ENCODE measurements at places on chromosomes 2 and 18.
A peak's percentile ranks its signal among the peaks of the same experiment; 100 is the strongest.

DNA sequence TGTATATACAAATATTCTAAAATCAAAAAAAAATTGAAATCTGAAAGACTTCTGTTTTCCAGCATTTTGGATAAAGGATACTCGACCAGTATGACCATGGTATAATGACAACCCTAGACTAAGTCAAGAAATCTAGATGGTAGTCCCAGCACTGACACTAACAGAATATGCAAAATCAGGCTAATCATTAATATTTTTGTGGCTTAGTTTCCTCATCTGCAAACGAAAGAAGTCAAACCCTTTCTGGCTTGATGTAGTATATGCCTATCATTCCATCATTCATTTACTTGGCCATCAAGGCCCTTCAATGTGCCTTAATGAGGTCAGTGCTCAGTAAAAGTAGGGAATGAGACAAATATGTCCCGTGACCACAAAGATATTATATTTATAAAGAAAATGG, 83.5 kb downstream of the NCKAP5 start:
- no peak for DNase-seq

DNA sequence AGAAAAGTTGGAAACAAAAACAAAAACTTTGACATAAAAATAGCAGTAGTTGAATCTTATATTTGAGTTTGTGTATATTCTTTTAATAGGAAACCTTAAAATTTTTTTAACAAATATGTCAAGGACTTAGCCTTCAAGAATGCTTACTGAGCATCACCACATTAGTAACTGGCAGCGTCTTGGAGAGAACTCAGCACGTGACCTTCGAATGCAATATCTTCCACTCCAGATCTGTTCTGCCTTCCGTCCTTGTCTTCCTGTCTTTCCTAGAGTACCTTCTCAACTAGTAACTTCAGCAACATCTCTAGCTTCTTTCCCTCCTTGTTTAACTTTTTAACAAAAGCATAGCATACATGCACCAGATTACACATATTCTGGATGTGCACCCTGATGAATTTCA, 972 bp downstream of the RSAD2 start:
- DNase-seq, result no peak

DNA sequence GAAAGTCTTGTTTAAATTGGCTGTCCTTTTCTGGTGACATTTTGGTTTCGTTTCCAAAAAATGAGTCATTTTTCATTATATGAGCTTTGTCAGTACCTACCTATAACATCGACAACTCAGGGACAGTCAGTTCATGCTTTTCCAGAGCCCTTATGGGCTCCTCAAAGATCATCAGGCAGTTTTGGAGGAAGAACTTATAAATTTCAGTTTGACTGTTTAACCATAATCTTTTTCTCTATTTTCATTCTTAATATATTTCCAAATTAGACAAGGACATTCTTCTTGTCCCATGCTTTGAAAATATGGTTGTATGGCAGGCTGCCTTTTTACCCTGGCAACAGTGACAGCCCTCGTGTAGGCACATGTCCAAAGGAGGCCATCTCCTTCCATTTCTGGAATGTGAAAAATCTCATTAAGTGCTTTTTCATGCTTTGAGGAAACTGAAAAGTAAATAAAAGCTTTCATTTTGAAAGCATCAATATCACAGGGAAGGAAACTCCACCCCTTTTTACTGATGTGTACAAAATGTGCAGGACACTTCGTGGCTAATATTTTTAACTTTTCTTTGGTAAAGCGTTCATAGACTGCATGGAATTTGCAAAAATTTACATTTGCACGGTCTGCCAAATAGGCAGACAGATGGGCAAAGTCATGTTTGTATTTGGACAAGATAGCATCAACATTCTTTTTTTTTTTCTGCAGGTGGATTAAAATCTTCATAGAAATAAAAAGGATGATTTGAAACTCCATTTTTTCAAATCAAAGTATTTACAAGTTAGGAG, 7.2 kb upstream of the PROC start:
- DNase-seq, result no peak

DNA sequence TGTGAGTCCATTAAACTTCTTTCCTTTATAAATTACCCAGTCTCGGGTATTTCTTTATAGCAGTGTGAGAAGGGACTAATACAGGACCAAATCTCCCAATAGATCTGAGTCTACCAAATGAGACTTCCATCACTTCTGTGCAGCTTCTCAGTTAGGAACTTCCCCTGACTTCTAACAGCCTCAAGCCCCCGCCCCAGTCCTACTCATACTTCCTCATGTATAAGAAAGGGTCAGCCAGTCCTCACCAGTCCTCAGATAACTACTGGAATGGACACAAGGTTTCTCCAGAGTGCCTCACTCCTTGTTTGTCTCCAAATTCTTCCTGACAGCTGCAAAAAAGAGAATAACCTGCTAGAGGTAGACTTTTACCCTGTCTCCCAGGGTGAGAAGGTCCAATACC, 19.5 kb downstream of the TTC32 start:
- no peak for DNase-seq

- peak; percentile 6 for DNase-seq
Observed at GRCh38 chr2:131413148-131413747, 49.3 kb upstream of the RAB6D start.

GRCh38 chr2:55490554-55490953, 29.0 kb upstream of the CFAP36 start:
- DNase-seq, result no peak

GRCh38 chr2:110674620-110675555, 3.0 kb downstream of the BUB1 start:
- DNase-seq, result no peak

GRCh38 chr2:212535996-212536816, 2.4 kb downstream of the ERBB4 start:
- no peak for DNase-seq
